LNCaP clone FGC (cell line): ENCODE measurements at places on chromosomes 12 and 14.

DNA sequence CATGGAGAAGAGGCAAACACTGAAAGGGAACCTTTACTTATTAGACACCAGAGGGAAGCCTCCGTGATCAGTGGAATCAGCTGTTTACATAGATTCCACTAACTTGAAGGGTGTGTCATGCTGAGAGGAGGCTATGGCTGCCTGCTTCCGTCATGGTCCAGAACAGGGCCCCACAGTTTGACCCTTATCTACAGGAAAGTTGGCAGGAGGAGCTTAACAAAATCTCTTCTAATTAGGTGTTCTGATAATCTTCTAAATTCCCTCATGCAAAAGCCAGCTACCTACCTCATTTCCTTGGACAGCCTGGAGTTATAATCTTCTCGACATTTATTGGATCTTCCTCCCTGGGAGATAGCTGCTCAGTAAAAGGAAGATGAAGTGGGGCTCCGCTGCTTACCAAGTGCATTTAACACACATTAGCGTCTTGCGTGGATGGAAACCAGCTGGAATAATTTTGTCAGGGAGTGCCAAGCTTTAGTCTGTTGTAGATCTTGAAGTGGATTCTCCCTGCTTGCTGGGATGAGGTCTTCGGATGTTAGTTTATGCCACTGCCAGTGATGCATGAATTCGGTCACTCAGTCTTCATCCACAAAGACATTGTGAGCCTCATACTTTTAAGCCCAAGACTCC lies 171.0 kb downstream of the PAH start:
- DNase-seq: no peak

GRCh38 chr12:20577054-20577453 lies 118.1 kb upstream of the SLCO1C1 start:
- no peak for DNase-seq

GRCh38 chr12:62738105-62738504 lies 196.8 kb downstream of the PPM1H start:
- no peak for DNase-seq

- peak; percentile 42 for DNase-seq
Observed at GRCh38 chr12:15227004-15227679, 5.9 kb upstream of the RERG start.

DNA sequence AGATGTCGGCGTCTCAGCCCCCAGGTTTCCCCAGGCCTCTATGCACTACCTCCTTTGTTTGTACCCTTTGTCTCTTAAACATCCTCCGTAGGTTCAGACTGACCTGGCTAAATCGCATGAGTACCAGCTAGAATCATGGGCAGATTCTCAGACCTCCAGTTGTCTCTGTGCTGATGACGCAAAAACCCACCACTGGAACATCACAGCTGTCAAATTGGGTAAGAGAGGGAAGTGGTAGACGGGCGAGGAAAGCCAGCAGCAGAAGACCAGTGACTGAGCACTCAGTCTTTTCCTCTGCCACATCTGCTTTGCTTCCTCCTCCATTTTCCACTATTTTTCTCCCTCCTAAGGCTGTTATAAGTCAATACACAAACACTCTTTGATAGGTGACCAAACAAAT lies 29.7 kb downstream of the A2ML1 start:
- DNase-seq: no peak

- peak; percentile 92 for DNase-seq
Observed at GRCh38 chr14:39456702-39457250, 24.5 kb upstream of the FBXO33 start.

DNA sequence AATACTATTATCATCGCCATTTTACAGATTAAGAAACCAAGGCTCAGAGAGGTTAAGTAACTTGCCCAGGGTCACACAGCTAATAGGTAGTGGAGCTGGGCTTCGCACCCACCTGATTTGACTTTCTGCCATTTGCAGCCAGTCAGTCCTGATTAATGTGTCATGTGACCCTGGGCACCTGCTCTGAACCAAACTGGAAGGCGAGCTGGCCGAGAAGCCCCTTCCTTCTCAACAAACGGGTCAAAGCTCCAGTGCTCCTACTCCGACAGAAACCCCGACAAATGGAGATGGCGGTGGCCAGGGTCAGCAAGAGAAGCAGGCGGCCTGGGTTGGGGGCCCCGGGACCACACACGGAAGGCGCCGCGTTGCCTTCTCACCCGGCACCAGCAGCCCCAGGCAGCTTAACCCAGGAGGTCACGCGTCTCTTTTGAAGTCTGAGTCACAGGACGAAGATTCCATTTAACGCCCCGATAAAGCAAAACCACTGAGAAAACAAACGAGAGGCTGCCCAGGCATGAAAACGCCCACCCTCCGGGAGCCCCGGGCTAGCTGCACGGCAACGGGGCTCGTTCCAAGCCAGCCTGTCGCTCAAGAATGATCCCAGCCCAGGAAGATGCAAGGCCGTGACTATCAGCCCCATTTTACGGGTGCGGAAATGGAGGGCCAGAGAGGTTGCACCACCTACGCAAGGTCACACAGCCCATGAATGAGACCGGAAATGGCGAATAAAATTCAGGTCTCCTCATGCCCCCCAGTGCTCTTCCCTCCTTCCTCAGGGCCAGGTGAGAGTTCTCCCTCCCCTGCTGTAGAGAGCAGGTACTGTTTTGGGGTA lies 124.8 kb downstream of the SCARB1 start:
- no peak for DNase-seq

DNA sequence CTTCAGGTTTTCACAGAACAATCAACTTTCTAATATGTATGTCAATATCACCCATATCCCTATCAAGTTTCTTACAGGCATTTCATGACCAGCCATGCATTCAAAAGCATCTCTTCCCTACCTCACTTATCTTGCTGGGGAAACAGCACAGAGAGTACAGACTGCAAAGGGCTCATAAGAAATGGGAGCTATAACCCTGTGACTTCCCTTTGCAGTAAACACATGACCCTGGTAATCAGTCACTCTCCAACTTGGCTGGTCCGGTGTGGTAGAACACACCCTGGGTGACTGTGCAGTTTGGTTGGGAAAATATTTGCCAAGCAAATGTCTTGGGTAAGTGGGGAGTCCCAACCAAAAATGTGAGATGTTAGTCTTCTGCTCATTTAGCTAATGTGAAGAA lies 49.4 kb upstream of the TMCC3 start:
- DNase-seq: no peak

DNA sequence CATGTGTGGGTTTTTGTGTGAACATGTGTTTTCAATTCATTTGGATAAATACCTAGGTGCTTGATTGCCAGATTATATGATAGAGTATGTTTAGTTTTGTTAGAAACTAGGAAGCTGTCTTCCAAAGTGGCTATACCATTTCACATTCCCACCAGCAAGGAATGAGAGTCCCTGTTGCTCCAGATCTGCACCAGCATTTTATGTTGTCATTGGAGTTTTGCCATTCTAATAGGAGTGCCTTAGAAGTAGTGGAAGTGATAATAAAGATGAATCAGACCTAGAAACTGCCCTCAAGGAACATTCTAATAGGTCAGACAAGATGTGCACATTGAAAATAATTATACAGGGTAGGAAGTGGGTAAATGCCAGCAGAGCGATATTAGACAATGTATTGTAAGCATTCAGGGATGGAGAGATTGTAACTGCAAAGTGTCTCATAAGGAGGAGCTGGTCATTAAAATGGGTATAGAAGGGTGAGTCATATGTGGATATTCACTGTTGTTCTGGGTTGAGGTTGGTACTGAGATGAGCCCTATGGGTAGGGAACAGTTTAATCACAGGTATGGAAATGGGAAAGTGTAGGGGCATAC lies 71.4 kb downstream of the MNAT1 start:
- no peak for DNase-seq

- DNase-seq: peak; percentile 89
Observed at GRCh38 chr12:389142-390096, at the start of gene KDM5A. TSS of gene KDM5A (minus strand) at chr12:389320. CDS start at chr12:389091, 229 bp downstream.

GRCh38 chr12:66776974-66777373 lies 98.1 kb upstream of the GRIP1 start:
- DNase-seq: no peak

GRCh38 chr12:49985981-49986380 lies 13.2 kb downstream of the AQP6 start:
- DNase-seq: no peak

GRCh38 chr12:8584004-8584403 lies 28.7 kb downstream of the AICDA start:
- DNase-seq: no peak

GRCh38 chr12:49687941-49688340 lies 19.3 kb downstream of the FMNL3 start:
- peak; percentile 19 for DNase-seq

GRCh38 chr12:108425238-108425795 lies 86.2 kb upstream of the CMKLR1 start:
- DNase-seq: no peak

- no peak for DNase-seq
Observed at GRCh38 chr12:63917864-63918799, 73.6 kb downstream of the SRGAP1 start.

DNA sequence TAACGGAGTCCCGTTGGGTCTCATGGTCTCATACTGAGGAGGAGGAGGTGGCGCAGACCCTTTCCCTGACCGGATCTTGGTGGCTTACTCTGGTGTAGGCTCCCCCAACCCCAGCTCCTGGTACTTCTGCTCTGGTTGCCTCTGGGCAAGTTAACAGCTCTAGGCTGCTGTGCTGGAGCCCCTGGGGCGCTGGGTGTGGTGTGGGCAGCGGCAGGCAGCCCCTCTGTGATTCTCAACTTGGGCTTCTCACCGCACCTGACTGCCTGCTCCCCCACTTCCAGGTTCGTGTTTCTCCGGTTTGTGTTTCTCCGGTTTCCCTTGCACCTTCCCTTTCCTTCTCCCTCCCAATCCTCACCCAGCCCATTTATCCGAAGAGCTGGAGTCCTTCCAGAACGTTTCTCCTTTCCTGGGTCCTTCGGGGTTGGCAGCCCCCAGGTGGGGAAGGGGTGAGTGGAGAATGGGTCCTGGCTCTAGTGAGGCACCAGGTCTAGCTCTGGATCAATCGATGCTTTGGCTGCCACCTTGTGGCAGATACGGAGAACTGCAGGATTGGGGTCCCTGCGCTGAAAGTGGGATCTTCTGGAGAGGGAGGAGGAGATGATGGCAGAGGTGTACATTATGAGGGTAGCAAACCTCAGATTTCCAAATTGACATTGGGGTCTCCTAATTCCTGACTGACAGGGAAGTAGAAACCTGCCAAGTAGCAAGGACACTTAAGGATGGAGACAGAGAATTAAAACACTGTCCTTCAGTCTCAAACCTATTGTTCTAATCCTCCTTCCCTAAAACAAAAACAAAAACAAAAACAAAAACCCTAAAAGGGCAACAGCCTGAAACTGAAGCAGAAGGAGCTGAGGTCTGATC lies 8.3 kb downstream of the CISTR start:
- DNase-seq: no peak

DNA sequence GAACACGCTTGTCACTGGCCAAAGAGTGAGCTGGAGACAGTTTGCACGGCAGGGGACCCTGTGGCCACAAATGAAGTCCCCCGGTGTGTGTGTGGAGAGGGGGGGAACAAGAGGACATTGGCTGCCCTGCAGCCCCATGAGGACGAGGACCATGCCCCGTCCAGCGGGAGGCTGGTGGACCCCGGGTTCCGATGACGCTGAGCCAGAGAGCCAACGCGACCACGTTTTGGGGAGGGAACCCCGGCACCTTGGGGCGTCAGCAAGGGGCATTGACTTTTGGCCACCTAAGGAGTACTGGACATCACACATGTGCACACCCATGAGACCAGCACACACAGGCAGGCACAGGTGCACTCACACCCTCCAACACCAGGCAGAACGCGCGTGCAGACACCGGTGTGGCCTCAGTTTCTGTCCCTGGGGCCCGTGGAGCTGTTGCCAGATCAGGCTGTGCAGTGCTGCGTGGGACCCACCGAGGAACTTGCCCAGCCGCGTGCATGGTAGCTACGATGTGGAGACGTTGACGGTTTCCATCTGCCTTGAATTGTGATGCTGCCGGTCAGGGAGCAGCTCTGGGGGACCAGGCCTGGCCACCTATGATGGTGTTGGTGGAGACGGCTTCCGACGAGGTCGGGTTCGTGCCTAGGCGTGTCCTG lies 26.5 kb downstream of the NOC4L start:
- DNase-seq: no peak

- no peak for DNase-seq
Observed at GRCh38 chr12:39372929-39373328, 70.0 kb downstream of the KIF21A start.
